Activated CD8-positive, alpha-beta T cell treated with anti-CD3 and anti-CD28 coated beads, Interleukin-2, amount 10 ng/mL, durations not matched to agents 7 days and 5 days (primary cell): ENCODE measurements at places on chromosomes 2 and 18.

GRCh38 chr18:75307530-75307929 lies 96.9 kb downstream of the TSHZ1 start:
- no peak overlapping the region for H3K27ac ChIP-seq
- no peaks in the 10 kb centered on the region for H3K27me3 ChIP-seq
- no peaks in the 10 kb centered on the region for H3K4me1 ChIP-seq
- H3K4me3 ChIP-seq = no peak overlapping the region
- no peaks in the 10 kb centered on the region for H3K36me3 ChIP-seq

DNA sequence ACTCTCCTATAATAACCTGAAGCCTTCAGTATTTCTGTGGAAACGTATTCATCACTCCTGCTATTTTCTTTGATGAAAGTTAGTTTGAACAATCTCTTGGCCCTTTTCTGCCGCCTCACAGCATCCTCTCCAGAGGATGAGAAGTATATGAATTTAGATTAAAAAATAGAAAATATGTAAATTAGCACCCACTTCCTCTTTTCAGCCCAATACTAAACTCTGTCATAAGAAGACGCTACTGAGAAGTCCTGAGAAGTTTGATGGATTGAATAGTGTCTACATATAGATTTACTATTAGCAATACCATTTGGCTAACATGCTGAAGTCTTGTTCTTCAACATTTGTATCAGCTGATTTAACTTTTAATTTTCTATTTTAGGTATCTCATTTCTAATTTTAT lies 526.4 kb upstream of the SPHKAP start:
- no peaks in the 10 kb centered on the region for H3K36me3 ChIP-seq
- no peaks in the 10 kb centered on the region for H3K27me3 ChIP-seq
- H3K27ac ChIP-seq = no peak overlapping the region
- no peak overlapping the region for H3K4me3 ChIP-seq
- H3K4me1 ChIP-seq = no peaks in the 10 kb centered on the region
- no peak for DNase-seq

DNA sequence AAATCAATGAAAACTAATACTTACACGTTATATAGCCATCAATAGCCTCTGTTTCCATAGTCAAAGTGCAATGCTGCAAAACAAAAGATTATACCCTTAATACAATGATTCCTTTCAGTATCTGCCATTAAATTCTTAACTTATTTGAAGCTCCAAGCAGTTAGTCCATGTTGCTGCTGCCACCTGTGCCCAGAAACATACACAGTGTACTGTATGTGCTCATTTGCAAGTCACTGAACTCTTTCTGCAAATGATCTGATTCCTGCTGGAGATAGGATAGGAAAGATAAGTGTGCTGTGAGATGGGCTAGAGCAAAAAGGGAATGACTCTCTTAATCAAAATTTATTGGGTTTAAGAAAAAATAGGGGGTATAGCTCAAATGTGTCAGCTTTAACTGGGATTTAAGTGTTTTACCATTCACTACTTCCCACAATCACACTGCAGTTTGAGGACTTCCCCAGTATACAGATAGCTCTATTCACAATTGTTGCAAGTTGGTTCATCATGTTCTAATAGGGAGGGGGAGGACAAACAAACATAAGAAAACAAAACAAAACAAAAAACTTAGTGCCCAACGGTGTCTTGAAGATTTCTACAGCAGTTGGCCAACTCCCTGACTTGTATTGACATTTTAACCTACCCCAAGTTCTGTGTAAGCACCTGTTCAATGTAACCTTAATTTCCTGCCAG lies 2.7 kb downstream of the IKZF2 start:
- peak overlapping the region; percentile 90 for H3K27ac ChIP-seq
- H3K36me3 ChIP-seq = peaks cover 17% of the 10 kb centered on the region
- no peak for DNase-seq
- peaks cover 7% of the 10 kb centered on the region for H3K27me3 ChIP-seq
- H3K4me3 ChIP-seq = peak overlapping the region; percentile 93
- H3K4me1 ChIP-seq = peaks cover 53% of the 10 kb centered on the region

- peaks cover 24% of the 10 kb centered on the region for H3K27me3 ChIP-seq
- peak; percentile 83 for DNase-seq
- H3K4me3 ChIP-seq = peak overlapping the region; percentile 38
- peaks cover 13% of the 10 kb centered on the region for H3K4me1 ChIP-seq
These were observed 7.7 kb upstream of the COL6A3 start for GRCh38 chr2:237421542-237422116.

GRCh38 chr2:46062637-46063412 lies 234.4 kb upstream of the EPAS1 start:
- no peaks in the 10 kb centered on the region for H3K27me3 ChIP-seq
- DNase-seq = peak; percentile 84
- H3K36me3 ChIP-seq = no peaks in the 10 kb centered on the region
- H3K4me3 ChIP-seq = no peak overlapping the region
- no peak overlapping the region for H3K27ac ChIP-seq

DNA sequence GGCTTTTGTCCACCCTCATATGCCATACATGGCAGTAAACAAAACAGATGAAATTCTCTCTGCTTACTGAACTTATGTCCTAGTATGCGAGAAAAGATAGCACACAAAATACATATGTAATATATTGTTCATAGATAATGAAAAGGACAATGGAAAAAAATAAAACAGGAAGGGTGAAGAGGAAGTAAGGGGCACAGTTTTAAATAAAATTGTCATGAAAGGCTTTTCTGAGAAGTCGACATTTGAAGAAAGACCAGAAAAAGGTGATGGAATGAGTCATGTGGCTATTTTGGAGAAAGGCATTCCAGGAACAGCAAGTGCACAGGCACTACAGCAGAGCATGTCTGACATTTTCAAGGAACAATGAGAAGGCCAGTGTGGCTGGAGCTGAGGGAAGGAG lies 56.4 kb downstream of the KCNH7 start:
- H3K4me3 ChIP-seq = no peak overlapping the region
- no peaks in the 10 kb centered on the region for H3K27me3 ChIP-seq
- peaks cover 7% of the 10 kb centered on the region for H3K4me1 ChIP-seq
- no peak overlapping the region for H3K27ac ChIP-seq
- no peak for DNase-seq
- no peaks in the 10 kb centered on the region for H3K36me3 ChIP-seq
